ENCODE measurements at places on chromosomes 13 and 19. TPM values are rescaled to one million over a fixed set of nuclear protein-coding genes. Genes with fewer than 3 reads are reported as not detected.

- no peak overlapping the region for H3K27ac ChIP-seq
- H3K27me3 ChIP-seq, result no peaks in the 10 kb centered on the region
- no peaks in the 10 kb centered on the region for H3K36me3 ChIP-seq
- no peak overlapping the region for H3K4me3 ChIP-seq
- no peaks in the 10 kb centered on the region for H3K4me1 ChIP-seq
- no peak for DNase-seq
Measured at GRCh38 chr13:29621841-29622240, 26.4 kb upstream of the SLC7A1 start.

- H3K36me3 ChIP-seq, result no peaks in the 10 kb centered on the region
- no peak for DNase-seq
- no peak overlapping the region for H3K4me3 ChIP-seq
- H3K4me1 ChIP-seq, result no peaks in the 10 kb centered on the region
- H3K27me3 ChIP-seq, result no peaks in the 10 kb centered on the region
Measured at GRCh38 chr19:31214997-31215396, 134.2 kb downstream of the TSHZ3 start.

Gene BRME1
- total RNA-seq, result 1.7 TPM

DNA sequence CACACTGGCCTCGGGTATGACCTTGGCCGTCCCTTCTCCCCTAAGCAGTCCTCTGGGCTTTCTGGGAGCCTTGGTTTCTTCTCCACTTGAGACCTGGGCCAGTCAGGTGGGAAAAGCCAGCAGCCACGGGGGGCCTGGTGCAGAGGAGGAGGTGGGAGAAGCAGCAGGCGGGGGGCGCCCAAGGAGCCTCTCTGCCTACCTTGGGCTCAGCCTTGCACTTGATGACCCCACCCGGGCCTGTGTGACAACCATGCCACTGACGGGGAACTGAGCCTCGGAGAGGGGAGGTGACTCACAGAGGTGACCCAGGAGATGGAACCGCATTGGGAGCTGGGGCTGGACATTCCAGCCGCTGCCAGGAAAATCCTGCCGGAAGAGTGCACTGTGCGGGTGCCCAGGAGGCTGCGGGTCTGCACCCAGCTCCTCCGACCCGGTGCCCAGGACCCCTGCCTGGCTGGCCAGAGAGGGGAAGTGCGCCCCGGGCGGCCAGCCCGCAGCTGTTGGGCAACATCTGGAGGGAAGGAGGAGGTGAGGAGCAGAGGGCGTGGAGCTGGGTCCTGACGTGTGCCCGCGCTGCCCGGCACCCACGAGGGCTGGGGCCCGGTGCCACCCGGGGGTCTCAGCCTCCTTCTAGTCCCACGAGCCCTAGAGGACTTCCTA, 23.4 kb upstream of the SLC7A10 start:
- no peaks in the 10 kb centered on the region for H3K4me1 ChIP-seq
- H3K27me3 ChIP-seq, result no peaks in the 10 kb centered on the region
- H3K36me3 ChIP-seq, result no peaks in the 10 kb centered on the region

DNA sequence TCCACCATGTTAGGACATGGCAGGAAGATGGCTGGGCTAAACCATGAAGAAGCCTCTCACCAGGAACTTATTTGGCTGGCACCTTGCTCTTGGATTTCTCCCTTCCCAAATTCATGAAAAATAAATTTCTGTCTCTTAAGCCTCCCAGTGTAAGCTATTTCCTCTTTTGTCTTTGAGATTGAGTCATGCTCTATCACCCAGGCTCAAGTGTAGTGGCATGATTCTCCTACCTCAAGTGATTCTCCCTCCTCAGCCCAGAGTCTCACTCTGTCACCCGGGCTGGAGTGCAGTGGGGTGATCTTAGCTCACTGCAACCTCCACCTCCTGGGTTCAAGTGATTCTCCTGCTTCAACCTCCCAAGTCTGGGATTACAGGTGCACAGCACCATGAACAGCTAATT, 12.6 kb downstream of the ZNF888 start:
- DNase-seq, result no peak
- no peaks in the 10 kb centered on the region for H3K27me3 ChIP-seq
- H3K36me3 ChIP-seq, result peaks cover 27% of the 10 kb centered on the region
- H3K4me1 ChIP-seq, result no peaks in the 10 kb centered on the region
- H3K27ac ChIP-seq, result no peak overlapping the region

GRCh38 chr19:18093439-18094161, 4.0 kb upstream of the MAST3 start:
- no peak overlapping the region for H3K4me3 ChIP-seq
- H3K4me1 ChIP-seq, result peaks cover 54% of the 10 kb centered on the region
- no peaks in the 10 kb centered on the region for H3K36me3 ChIP-seq
- no peak overlapping the region for H3K27ac ChIP-seq

Gene SHISA7
- total RNA-seq, result not detected

DNA sequence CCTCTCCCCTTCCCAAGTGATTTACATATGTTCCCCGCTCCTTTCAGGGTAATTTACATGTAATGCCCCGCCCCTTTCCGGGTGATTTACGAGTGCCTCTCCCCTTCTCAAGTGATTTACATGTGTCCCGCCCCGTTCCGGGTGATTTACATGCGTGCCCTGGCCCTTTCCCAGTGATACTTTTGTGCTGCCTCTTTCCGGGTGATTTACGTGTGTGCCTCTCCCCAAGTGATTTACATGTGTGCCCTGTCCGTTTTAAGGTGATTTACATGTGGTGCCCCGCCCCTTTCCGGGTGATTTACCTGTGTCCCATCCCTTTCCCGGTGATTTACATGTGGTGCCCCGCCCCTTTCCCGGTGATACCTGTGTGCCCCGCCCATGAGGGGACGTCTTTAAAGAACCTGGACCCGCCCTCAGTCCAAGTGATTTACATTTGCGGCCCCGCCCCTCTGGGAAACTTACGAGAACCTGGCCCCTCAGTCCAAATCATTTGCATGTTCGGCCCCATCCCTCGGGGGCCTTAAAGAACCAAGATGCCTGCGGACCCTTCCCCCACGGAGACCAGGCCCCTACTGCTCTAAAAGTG, 559 bp upstream of the LENG9 start:
- H3K27ac ChIP-seq, result peak overlapping the region; percentile 84
- H3K4me3 ChIP-seq, result peak overlapping the region; percentile 77
- peaks cover 26% of the 10 kb centered on the region for H3K36me3 ChIP-seq
- peaks cover 16% of the 10 kb centered on the region for H3K4me1 ChIP-seq

- no peak overlapping the region for H3K4me3 ChIP-seq
- no peaks in the 10 kb centered on the region for H3K27me3 ChIP-seq
- peaks cover 5% of the 10 kb centered on the region for H3K4me1 ChIP-seq
- H3K36me3 ChIP-seq, result peaks cover 4% of the 10 kb centered on the region
Measured at GRCh38 chr13:52461265-52461664, 6.0 kb downstream of the CKAP2 start.

Gene DIRAS1
- total RNA-seq, result 22.0 TPM

Gene ZNF530
- total RNA-seq, result 11.2 TPM

Gene NMRK2
- not detected for total RNA-seq

Gene NANOS3
- total RNA-seq, result not detected

GRCh38 chr19:8616861-8617260, 6.3 kb upstream of the ADAMTS10 start:
- no peak overlapping the region for H3K27ac ChIP-seq
- H3K27me3 ChIP-seq, result no peaks in the 10 kb centered on the region
- H3K36me3 ChIP-seq, result no peaks in the 10 kb centered on the region
- H3K4me3 ChIP-seq, result no peak overlapping the region

GRCh38 chr19:29509456-29509855, 16.3 kb upstream of the VSTM2B start:
- no peak for DNase-seq
- H3K4me3 ChIP-seq, result no peak overlapping the region
- H3K27me3 ChIP-seq, result no peaks in the 10 kb centered on the region
- H3K4me1 ChIP-seq, result no peaks in the 10 kb centered on the region

Gene CPAMD8
- 5.1 TPM for total RNA-seq

DNA sequence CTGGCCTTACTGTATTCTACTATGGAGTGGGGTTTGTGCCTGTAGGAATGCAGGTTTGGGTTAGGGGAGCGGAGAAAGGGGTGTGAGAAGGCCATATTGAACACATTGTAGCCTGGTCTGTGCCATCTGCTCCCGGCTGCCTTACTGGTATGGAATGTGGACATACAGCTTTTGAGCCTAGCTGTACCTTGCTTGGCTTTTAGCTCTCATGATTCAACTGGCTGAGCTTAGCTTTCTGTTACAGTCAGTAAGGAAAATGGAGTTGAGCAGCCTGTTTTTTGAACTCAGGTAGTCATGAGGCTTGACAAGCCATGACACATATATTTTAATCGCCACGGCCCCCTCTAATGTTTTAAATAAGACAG, 41.6 kb downstream of the ARHGAP35 start:
- H3K27ac ChIP-seq, result no peak overlapping the region
- H3K36me3 ChIP-seq, result no peaks in the 10 kb centered on the region
- H3K4me3 ChIP-seq, result no peak overlapping the region

- peaks cover 16% of the 10 kb centered on the region for H3K4me1 ChIP-seq
- H3K4me3 ChIP-seq, result no peak overlapping the region
- peak; percentile 55 for DNase-seq
- no peak overlapping the region for H3K27ac ChIP-seq
- H3K27me3 ChIP-seq, result peaks cover 41% of the 10 kb centered on the region
Measured at GRCh38 chr19:8335343-8336071, 7.6 kb downstream of the KANK3 start.

DNA sequence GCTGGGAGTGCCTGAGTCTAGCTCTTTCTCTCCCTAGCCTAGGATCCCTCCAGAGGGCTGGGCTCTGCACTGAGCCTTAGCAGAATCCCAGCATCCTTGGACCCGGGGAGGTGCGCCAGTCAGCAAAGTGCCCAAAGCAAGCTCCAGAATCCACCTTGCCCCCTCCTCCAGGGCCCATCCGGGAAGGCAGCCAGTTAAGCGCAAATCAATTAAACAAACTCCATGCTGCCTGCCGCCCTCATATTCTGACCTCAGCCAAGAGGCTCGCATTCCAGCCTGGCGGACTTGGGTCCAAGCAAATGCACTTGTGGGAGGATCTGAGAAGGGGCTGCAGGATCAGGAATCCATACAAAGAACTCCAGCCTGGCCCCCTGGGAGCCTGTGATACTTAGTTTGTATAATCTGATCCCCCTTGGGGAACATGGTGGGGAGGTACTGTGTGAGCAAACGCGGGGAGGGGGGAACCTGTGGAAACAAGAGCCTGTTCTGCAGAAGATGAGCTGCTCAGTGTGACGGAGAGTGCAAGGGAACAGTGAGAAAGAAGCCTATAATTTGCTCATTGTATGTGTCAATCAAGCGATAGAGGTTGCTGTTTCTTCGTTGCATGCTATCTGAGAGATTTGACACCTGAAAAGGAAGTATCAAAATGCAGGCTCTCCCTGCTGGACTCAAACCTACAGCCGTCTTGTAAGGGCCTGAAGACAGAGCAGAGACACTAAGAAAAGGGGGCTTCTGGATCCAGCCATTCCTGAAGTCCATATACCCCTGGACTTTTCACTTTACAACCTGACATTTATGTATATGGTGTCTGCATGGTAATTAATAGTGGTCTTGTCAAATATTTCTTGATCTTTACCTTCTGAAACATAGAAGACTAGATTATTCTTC, 29.4 kb downstream of the ZNRF4 start:
- no peaks in the 10 kb centered on the region for H3K4me1 ChIP-seq
- peaks cover 29% of the 10 kb centered on the region for H3K27me3 ChIP-seq
- no peaks in the 10 kb centered on the region for H3K36me3 ChIP-seq
- no peak overlapping the region for H3K4me3 ChIP-seq
- no peak for DNase-seq
